ENCODE measurements at places on chromosomes 5 and 9. TPM values are rescaled to one million over a fixed set of nuclear protein-coding genes. Genes with fewer than 3 reads are reported as not detected.

SLC2A6 gene
- 4.6 TPM for total RNA-seq

- no peak for DNase-seq
These were observed 85.0 kb upstream of the HRH2 start for GRCh38 chr5:175572886-175573285.

- DNase-seq, result peak; percentile 56
These were observed 1.0 kb downstream of the KLF4 start for GRCh38 chr9:107488375-107489143.

DNA sequence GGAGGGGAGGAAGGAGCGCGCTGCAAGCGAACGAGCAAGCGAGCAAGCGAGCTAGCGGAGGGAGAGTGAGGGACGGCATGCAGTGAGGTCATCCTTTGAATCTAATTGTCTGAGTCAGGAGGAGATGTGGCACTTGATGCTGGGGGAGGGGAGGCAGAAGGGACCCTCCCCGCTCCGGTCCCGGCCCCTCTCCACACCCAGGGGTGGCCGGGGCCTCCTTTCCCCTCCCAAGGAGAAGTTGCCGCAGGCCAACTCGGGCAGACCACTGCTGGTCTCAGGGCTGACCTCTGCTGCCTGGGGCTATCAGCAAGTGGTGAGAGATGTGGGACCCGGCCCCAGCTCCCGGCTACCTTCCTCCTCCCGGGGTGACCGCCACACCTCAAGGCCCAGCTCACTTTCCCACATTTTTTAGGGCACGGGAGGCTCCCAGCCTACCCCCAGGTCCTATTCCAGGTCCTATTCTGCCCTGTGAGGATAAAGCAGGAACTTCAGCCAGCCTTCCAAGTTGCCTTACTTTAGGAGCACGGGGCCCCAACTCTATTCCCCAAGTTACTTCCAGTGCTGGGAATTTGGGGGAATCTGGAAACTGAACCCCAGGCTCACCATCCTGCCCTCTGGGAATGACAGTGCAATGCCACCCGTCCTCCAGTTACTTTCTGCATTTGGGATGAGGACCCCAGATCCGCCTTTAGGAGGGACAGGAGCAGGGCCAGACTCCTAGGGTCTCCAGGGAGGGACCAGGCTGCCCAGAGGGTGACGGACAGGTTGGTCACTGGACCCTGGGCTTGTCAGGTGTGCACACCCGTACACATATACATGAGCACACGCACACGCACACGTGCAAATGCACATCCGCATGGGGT lies 11.1 kb downstream of the CNTFR start:
- DNase-seq, result no peak

MLANA gene
- total RNA-seq, result not detected

DNA sequence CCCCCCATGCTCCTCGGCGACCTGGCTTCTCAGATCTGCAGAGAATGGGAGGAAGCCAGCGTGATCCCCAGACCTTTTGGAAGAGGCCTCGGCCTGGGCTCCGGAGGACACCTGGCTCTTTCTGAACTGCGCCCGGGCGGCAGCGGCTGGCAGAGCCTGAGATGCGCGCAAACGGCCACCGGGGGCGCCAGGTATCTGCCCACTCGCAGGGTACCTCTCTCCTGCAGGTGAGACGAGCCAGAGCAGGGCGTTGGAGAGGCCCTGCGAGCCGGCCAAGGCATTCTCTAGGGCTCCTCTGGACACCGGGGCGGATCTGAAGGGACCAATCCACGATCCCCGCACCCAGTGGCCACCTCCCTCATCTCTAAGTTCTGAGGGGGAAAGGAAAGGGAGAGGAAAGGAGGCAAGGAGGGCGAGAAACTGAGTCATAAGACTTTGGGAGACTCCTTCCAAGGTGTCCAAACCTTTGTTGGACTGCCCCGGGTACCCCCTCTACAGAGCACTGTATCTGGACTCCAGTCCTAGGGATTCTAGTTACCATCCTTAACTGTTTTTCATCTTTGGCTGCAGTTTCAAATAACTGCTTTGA lies 55.0 kb upstream of the SLC46A2 start:
- peak; percentile 60 for DNase-seq

IL13 gene
- total RNA-seq, result not detected

- no peak for DNase-seq
These were observed 13.1 kb downstream of the PAPPA start for GRCh38 chr9:116166713-116167112.

DNA sequence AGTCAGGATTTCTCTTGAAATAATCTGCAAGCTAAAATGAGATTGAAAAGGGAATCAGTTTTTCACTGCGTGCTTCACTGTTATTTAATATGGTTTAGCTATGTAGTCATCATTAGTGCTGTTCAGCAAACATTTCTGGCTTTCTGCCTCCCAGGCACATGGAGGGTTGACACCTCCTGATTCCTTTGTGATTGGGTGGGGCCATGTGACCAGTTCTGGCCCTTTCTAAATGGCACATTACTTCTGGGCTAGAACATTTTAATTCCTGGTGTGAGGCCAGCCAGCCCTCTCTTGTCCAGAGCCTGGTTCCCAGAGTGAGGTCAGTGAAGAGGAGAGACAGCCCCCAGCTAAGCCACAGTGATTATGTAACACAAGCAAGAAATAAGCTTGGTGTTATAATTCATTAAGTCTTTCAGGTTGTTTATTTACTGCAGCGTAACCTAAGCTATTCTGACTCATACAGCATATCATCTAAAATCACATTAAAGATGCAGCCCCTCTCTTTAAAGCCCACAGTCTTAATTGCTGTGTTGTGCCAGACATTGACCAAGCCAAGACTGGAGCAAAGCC lies 17.4 kb upstream of the ARSI start:
- DNase-seq, result peak; percentile 46

DNA sequence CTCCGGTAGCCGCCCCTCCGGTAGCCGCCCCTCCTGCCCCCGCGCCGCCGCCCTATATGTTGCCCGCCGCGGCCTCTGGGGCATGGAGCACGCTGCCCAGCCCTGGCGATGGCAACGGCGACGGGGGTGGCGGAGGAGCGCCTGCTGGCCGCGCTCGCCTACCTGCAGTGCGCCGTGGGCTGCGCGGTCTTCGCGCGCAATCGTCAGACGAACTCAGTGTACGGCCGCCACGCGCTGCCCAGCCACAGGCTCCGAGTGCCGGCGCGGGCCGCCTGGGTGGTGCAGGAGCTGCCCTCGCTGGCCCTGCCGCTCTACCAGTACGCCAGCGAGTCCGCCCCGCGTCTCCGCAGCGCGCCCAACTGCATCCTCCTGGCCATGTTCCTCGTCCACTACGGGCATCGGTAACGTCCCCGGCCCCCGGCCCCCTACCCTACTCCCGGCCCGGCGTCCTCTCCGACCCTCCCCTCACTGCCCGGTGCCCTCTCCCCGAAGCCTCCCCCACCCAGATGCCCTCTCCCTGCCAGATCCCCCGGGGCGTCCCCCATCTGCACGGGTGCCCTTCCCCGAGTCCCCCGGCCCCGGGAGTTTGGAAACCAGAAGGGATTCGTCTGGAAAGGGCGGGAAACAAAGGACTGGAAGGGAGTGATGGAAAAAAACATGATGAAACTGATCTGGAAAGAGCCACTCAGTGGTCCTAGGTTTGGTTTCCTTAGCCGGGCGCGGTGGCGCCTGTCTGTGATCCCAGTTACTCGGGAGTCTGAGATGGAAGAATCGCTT lies 417 bp downstream of the SRD5A1 start:
- DNase-seq, result no peak

DNA sequence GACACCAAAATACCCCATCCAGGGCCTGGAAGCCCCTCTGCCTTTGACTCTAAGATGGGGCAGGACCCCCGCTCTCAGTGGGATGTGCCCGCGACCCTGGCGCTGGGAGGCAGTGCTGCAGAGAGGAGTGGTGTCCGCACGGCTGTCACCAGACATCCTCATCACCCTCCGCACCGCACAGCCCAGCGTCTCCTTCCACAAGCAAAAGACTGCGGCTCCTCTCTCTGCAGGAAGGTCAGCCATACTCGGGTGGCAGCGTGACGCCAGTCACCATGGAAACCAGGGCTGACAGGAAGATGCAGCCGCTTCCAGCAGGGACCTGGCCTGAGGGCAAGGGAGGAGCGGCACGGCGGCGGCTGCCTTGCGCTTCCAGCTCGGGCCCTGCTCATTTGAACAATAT lies 17.1 kb upstream of the SLC6A3 start:
- peak; percentile 42 for DNase-seq

TMEM252 gene
- not detected for total RNA-seq

DNA sequence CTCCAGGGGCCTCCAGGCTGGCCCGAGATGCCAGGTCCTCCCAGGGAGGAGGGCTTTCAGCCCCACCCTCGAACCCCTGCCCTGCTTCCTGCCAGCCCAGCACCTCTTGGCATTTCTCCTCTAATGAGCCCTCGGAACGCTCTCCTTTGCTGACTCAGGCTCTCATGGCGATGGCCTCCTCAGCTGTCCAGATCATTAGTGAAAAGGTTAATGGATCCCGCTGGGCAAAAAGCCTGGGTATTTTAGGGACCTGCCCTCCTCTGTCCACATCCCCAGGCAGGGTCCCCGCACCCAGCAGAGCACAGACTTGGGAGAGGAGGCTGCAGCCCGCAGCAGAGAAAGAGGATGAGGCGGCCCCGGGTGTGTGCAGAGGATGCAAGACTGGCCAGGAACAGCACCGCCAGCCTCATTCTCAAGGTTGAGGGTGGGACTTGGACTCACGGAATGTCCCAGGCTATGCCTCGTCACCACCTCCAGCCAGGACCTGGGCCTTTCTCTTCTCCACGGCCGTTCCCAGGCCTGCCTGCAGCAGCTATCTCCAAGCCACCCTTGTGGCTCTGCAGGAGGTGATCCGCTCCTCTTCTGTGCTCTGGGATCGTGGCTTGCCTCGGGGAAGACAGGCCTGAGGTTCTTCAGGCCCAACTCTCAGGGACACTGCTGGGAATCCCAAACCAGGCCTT lies 23.0 kb upstream of the ADAMTS2 start:
- DNase-seq, result no peak

GRCh38 chr5:174284873-174285272 lies 239.4 kb downstream of the NSG2 start:
- DNase-seq, result no peak

GRCh38 chr9:18821788-18822187 lies 211.2 kb downstream of the SAXO1 start:
- no peak for DNase-seq

FAM221B gene
- not detected for total RNA-seq

SEMA5A gene
- 6.7 TPM for total RNA-seq

GRCh38 chr5:159515909-159516415 lies 185.7 kb upstream of the IL12B start:
- peak; percentile 73 for DNase-seq

OBP2B gene
- not detected for total RNA-seq

PRUNE2 gene
- total RNA-seq, result 1.4 TPM

DNA sequence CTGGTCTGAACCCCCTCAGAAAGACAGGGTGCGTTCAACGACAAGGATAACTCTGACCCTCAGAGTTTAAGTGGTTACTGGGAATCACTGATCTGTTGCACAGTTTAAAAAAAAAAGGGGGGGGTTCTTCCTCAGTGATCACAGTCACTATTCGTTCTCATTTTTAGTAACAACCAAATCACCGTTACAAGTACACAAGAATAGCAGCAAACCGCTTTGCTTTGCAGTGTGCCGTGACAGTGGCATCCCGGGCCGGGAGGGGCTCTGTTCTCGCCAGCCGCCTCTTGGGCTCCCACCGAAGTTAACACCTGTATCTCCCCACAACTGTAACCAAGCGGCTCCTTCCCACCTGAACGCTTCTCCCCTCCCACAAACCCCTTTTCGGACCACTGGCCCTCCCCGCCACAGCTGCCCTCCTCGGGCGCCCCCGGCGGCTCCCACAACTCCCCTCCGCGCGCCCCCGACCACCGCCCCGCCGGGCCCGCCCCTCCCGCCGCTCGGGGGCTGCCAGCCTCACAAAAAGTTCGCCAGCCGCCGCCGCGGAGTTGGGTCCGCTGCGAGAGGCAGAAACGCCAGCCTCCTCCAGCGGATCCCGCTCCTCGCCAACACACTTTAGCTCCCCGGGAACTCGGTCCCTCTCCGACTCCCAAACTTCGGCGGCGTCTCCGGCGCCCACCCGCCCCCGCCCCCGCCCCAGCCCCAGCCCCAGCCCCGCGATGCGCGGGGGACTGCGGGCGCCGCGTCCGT lies 1.2 kb downstream of the SSBP2 start:
- DNase-seq, result peak; percentile 37

PCDHGA3 gene
- 2.4 TPM for total RNA-seq

DNA sequence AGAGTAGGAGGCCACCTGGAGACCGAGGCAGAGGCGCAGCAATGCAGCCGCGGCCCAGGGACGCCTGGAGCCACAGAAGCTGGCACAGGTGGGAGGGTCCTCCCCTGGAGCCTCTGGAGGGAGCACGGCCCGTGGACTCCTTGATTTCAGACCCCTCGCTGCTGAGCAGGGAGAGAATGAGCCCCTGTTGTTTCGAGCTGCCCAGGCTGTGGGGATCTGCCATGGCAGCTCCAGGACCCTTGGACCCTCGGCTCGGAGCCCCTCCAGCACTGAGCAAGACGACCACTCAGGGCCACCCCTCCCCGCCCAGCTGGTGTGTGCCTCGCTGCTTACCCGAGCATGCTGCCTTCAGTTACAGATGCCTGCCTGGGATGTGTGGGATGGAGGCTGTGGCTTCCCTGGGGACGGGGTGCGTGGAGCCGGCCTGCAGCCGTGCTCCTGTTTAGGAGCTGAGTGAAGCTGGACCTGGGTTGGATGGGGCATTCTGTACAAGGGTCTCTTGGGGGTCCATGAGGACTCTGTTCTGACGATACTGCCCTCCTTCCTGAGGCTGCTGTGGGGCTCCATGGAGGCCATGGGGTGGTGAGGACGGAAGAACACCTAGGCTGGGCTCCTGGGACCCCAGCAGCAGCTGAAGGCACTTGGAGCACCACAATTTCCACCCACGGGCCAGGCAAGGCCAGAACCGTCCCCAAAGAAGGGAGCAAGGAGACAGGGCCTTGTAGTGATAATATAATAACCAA lies 115.1 kb upstream of the LPCAT1 start:
- no peak for DNase-seq

GRCh38 chr5:80300125-80300524 lies 19.7 kb upstream of the SPZ1 start:
- no peak for DNase-seq

- no peak for DNase-seq
These were observed 7.4 kb upstream of the CDK5RAP2 start for GRCh38 chr9:120587328-120587727.
